Left renal cortex interstitium (tissue), 4 donors: ENCODE measurements at places on chromosomes 11 and 22. TPM values are rescaled to one million over a fixed set of nuclear protein-coding genes. Genes with fewer than 3 reads are reported as not detected.

Gene KCNC1
- 1.5 TPM for polyA plus RNA-seq

Gene MPPED1
- 1.3 TPM for polyA plus RNA-seq

Gene KLHL35
- polyA plus RNA-seq = 0.48 TPM

Gene CATSPERZ
- not detected for polyA plus RNA-seq

Gene FDXACB1
- 5.1 TPM for polyA plus RNA-seq

Gene ARVCF
- polyA plus RNA-seq = 29.6 TPM

Gene UBQLNL
- 0.61 TPM for polyA plus RNA-seq

Gene TREH
- polyA plus RNA-seq = 2.3 TPM

Gene CHEK1
- polyA plus RNA-seq = 27.4 TPM

Gene OR5D18
- not detected for polyA plus RNA-seq

Gene HTR3B
- polyA plus RNA-seq = 0.08 TPM

Gene SCUBE1
- polyA plus RNA-seq = 8.8 TPM

Gene SMIM35
- 0.05 TPM for polyA plus RNA-seq

Gene NECTIN1
- polyA plus RNA-seq = 38.2 TPM
